ENCODE measurements at places on chromosomes 1 and 21.

GRCh38 chr1:170267317-170267716, 121.6 kb downstream of the NTMT2 start:
- DNase-seq = no peak

DNA sequence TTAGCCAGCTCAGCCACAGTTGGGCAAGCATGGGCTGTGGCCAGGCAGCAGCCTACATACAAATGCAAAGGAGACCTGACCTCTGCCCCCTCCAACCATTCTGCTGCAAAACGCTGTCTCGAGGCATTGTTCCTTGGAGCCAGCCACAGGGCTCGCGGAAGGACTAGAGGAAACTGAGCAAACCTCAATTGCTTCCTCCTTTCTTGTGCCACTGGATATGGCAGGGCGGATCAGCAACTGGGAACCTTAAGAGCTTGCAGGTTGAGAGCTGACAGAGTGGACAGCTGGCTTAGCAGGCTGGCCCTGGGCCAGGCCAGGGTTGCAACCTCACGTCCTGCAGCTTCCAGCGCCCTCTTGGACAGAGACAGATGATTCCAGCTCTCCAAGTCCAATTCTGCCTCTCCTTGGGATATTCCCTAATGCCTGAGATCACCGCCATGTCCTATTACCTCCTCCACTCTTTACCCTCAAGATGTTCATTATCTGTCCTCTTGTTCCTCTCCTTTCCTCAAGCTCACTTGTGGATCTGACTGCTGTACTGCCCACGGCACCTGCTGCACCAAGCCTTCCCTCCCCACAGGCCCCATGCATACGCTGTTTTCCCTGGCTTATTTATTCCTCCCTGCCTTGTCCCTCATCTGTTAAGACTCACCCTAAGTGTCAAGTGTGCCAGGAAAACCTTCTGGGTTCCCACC, 67.5 kb downstream of the SDC3 start:
- no peak for DNase-seq

- DNase-seq = no peak
These were observed 43.9 kb downstream of the ROR1 start for GRCh38 chr1:63817700-63818099.

GRCh38 chr1:234996245-234996757, 132.3 kb downstream of the TOMM20 start:
- DNase-seq = no peak

- no peak for DNase-seq
These were observed 187.8 kb upstream of the HP1BP3 start for GRCh38 chr1:20974951-20975350.

DNA sequence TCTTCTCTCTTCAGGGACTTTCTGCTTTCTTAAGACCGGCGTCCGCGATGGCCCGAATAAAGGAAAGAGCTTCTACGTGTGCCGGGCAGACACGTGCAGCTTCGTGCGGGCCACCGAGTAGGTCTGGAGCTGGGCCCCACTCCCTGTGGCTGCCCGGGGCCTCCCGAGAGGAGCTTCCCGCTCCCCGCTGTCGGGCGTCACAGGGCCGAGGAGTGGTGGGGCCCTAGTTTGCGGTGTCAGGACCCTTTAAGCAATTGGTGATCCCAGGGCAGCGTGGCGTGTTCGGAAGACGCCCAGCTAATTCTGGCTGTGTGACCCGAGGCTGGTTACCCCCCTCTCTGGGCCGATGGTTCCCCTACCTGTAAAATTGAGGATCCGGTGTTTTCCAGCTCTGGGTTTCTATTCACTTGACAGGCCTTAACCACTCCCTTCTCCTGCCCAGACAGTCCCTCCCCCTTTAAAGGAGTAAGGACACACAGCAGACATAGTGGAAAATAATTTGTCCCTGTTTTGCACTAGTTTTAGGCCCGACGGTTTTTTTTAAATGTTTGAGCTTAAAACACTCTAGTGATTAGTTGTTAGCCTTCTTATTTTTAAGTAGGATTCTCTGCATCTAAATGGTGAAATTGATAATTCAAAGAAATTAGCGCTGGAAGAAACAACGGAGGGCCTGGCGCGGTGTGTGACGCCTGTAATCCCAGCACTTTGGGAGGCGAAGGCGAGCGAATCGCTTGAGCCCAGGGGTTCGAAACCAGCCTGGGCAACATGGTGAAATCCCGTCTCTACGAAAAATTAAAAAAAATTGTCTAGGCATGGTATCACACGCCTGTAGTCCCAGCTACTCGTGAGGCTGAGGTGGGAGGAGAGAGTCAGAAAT, 553 bp downstream of the TTF2 start:
- peak; percentile 48 for DNase-seq

GRCh38 chr21:35035581-35035980, 13.5 kb downstream of the RUNX1 start:
- DNase-seq = no peak

GRCh38 chr1:111487133-111487532, 13.3 kb downstream of the C1orf162 start:
- DNase-seq = no peak

DNA sequence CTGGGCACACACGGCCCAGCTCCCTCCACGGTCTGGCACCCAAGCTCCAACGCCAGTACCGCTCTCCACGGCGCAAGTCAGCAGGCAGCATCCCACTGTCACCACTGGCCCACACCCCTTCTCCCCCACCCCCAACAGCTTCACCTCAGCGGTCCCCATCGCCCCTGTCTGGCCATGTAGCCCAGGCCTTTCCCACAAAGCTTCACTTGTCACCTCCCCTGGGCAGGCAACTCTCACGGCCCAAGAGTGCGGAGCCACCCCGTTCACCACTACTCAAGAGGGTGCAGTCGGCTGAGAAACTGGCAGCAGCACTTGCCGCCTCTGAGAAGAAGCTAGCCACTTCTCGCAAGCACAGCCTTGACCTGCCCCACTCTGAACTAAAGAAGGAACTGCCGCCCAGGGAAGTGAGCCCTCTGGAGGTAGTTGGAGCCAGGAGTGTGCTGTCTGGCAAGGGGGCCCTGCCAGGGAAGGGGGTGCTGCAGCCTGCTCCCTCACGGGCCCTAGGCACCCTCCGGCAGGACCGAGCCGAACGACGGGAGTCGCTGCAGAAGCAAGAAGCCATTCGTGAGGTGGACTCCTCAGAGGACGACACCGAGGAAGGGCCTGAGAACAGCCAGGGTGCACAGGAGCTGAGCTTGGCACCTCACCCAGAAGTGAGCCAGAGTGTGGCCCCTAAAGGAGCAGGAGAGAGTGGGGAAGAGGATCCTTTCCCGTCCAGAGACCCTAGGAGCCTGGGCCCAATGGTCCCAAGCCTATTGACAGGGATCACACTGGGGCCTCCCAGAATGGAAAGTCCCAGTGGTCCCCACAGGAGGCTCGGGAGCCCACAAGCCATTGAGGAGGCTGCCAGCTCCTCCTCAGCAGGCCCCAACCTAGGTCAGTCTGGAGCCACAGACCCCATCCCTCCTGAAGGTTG, 97.6 kb downstream of the PIK3R3 start:
- DNase-seq = no peak

- no peak for DNase-seq
These were observed 322.1 kb upstream of the LYPLAL1 start for GRCh38 chr1:218851586-218851985.

DNA sequence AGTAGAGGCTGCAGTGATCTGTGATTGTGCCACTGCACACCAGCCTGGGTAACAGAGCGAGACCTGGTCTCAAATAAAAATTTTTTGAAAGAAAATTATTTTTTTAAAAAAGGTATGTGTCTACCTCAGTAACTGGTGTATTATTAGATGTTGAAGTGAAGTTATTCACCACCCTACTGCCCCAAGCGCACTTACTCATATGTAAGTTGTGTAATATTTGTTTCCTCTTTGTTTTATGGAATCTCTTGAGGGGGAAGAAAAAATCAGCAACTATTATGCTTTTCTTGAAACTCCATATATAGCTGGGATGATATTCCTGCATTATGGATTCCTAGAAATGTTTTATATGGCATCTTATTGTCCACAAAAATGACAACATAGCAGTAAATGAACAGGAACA, 21.3 kb downstream of the RBM15 start:
- no peak for DNase-seq

- DNase-seq = no peak
These were observed 183.6 kb downstream of the NR5A2 start for GRCh38 chr1:200211157-200211556.

- no peak for DNase-seq
These were observed 89.8 kb downstream of the AJAP1 start for GRCh38 chr1:4743978-4744750.

DNA sequence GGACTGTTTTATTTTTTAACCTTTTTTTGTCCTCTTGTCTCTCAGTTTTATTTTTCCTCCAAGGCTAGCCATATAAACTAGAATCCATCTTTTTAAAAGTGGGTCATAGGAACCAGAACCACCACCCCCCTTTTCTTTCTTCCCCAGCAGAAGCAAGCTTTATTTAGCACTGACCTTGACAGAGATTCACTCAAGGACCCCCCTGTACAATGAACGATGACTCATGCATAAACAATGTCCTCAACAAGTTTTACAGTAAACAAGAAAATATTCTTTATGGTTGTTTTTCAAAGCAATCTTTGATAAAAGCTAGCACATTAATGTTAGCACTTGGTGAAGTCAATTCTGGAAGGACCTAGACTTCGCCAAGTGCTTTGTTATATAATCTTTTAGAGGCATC, 14.1 kb downstream of the PKN2 start:
- no peak for DNase-seq

DNA sequence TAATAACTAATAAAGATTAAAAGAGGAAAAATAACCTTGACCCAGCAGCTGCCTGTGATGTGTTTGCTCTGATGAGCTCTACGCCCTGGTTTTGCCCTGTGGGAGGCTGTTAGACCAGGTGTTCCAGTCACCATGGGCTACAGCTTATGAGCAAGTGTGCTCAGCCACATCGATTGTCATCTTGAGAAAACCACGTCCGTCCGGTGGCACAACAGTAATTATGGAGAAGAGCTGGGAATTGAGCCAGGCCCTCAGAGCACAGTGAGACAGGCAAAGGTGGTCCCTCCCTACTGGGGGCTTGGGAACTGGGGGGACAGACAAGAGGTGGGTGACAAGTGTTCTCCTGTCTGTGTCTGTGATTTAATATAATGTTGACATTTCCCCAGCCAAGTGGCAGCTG, 420.5 kb downstream of the MATN1 start:
- DNase-seq = no peak

All from LoVo (cell line).